ENCODE measurements at places on chromosomes 7 and 10.

DNA sequence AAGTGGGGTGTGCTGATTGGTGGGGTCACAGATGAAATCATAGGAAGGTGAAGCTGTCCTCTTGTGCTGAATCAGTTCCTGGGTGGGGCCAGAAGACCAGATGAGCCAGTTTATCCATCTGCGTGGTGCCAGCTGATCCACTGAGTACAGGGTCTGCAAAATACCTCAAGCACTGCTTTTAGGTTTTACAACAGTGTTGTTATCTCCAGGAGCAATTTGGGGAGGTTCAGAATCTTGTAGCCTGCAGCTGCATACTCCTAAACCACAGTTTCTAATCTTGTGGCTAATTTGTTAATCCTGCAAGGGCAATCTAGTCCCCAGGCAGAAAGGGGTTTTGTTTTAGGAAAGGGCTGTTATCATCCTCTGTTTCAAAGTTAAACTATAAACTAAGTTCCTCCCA, 17.0 kb upstream of the IFRD1 start:
- H3K4me1 ChIP-seq, result peaks cover 2% of the 10 kb centered on the region
- no peaks in the 10 kb centered on the region for H3K36me3 ChIP-seq
- no peak overlapping the region for H3K27ac ChIP-seq
- DNase-seq, result no peak

DNA sequence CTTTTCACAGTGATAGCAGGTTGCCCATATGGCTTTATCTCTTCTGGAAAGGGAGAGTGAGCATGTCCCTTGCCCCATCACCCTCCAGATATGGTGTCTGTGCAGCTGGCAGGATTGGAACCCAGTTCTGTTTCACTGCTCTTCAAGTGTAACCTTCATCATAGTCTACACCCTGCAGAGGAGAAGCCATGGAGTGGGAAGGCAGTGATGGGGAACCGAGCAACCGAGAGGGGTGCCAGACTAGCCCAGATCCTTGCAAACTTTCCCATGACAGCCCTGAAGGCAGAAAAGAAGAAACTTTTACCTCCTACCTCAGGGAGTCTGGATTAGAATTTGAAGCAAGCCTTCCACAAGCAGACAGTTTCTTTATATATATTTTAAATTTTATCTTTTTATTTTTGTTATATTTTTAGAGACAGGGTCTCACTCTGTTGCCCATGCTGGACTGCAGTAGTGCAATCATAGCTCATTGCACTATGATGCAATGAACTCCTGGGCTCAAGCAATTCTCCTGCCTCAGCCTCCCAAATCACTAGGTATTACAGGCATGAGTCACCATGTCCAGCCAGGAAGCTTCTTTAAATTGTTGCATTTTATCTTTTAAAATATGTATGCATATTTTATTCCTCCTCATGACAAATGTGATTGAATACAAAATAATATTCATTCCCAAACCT, 133.3 kb downstream of the KCNMA1 start:
- H3K36me3 ChIP-seq, result no peaks in the 10 kb centered on the region
- peaks cover 2% of the 10 kb centered on the region for H3K4me1 ChIP-seq
- no peaks in the 10 kb centered on the region for H3K27me3 ChIP-seq
- H3K27ac ChIP-seq, result no peak overlapping the region
- no peak overlapping the region for H3K4me3 ChIP-seq
- DNase-seq, result no peak

- no peak overlapping the region for H3K4me3 ChIP-seq
- no peaks in the 10 kb centered on the region for H3K36me3 ChIP-seq
- H3K4me1 ChIP-seq, result no peaks in the 10 kb centered on the region
- DNase-seq, result no peak
- H3K27ac ChIP-seq, result no peak overlapping the region
- no peaks in the 10 kb centered on the region for H3K27me3 ChIP-seq
These were observed 178.6 kb downstream of the GATA3 start for GRCh38 chr10:8233049-8233448.

- H3K4me1 ChIP-seq, result no peaks in the 10 kb centered on the region
- no peak overlapping the region for H3K4me3 ChIP-seq
- H3K27me3 ChIP-seq, result no peaks in the 10 kb centered on the region
These were observed 521.9 kb downstream of the TYW1 start for GRCh38 chr7:67518580-67518979.
